ENCODE measurements at places on chromosomes 1 and 21. TPM values are rescaled to one million over a fixed set of nuclear protein-coding genes. Genes with fewer than 3 reads are reported as not detected.

The NCF2 gene
- 10.7 TPM for total RNA-seq

The ALX3 gene
- not detected for total RNA-seq

The TBX15 gene
- 0.15 TPM for total RNA-seq

The TNFRSF8 gene
- total RNA-seq = 0.57 TPM

The HCRTR1 gene
- 0.22 TPM for total RNA-seq

The LIN28A gene
- not detected for total RNA-seq

The CA6 gene
- total RNA-seq = not detected

The PROK1 gene
- not detected for total RNA-seq

The TDRD5 gene
- total RNA-seq = not detected

The GJB3 gene
- not detected for total RNA-seq

The NBPF20 gene
- total RNA-seq = 9.7 TPM

The OXCT2 gene
- total RNA-seq = 1.0 TPM

The INKA2 gene
- 6.4 TPM for total RNA-seq

The IFI16 gene
- total RNA-seq = 176 TPM

The C1orf185 gene
- not detected for total RNA-seq

The LCE3D gene
- total RNA-seq = not detected

The CFAP126 gene
- not detected for total RNA-seq

The RLF gene
- 21.4 TPM for total RNA-seq

The S100A7A gene
- total RNA-seq = not detected

The RORC gene
- 0.12 TPM for total RNA-seq

The NIPAL3 gene
- 31.6 TPM for total RNA-seq

The OR2T35 gene
- 0.30 TPM for total RNA-seq

The KRTAP19-1 gene
- total RNA-seq = not detected

The FAAH gene
- 5.6 TPM for total RNA-seq

The FAM110D gene
- total RNA-seq = not detected

The MAN1C1 gene
- 0.89 TPM for total RNA-seq

The CDCP2 gene
- not detected for total RNA-seq

The RXRG gene
- total RNA-seq = not detected

The UBE4B gene
- 57.5 TPM for total RNA-seq

The SLC35A3 gene
- 31.0 TPM for total RNA-seq

The PTAFR gene
- 4.7 TPM for total RNA-seq

The TUT4 gene
- 248 TPM for total RNA-seq

The SNX27 gene
- total RNA-seq = 43.2 TPM

The ANGPTL3 gene
- total RNA-seq = not detected

The PLEKHA6 gene
- total RNA-seq = 0.47 TPM

The VWA5B1 gene
- not detected for total RNA-seq

The PLA2G4A gene
- total RNA-seq = not detected

The KRTAP12-2 gene
- not detected for total RNA-seq

The TMIGD3 gene
- total RNA-seq = not detected

The MRPL55 gene
- total RNA-seq = 38.9 TPM

The RHD gene
- not detected for total RNA-seq

The UBASH3A gene
- 0.15 TPM for total RNA-seq

The FOXO6 gene
- 0.15 TPM for total RNA-seq

The AKR7A3 gene
- 1.6 TPM for total RNA-seq

The ZNF593OS gene
- total RNA-seq = not detected

The PRDM2 gene
- 432 TPM for total RNA-seq

The ARV1 gene
- 10.7 TPM for total RNA-seq

The PCP4 gene
- total RNA-seq = not detected

The SFN gene
- total RNA-seq = 0.46 TPM

All from B cell (primary cell).